Hindlimb muscle (tissue), 1 donor: ENCODE measurements at places on chromosomes 12 and 14.

DNA sequence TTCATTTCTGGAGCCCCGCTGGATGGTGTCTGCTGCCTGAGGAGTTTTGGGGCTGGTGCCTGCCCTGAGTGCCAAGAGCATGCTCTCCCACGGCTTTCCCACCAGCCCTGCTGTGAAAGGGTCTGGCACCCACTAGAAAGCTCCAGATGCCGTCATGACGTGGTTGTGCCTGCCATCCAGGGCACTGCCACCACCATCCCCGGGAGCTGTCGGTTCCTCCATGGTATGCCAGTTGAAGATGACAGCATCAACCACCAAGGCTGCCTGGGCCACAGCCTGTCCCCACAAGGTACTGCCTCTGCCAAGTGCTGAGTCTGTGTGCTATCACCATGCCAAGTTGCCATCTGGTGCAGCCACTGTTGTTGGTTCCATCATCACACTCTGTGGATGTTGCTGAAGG lies 85.9 kb downstream of the TTC8 start:
- DNase-seq = no peak

- DNase-seq = no peak
Measured at GRCh38 chr12:71872401-71872800, 32.8 kb downstream of the TBC1D15 start.

DNA sequence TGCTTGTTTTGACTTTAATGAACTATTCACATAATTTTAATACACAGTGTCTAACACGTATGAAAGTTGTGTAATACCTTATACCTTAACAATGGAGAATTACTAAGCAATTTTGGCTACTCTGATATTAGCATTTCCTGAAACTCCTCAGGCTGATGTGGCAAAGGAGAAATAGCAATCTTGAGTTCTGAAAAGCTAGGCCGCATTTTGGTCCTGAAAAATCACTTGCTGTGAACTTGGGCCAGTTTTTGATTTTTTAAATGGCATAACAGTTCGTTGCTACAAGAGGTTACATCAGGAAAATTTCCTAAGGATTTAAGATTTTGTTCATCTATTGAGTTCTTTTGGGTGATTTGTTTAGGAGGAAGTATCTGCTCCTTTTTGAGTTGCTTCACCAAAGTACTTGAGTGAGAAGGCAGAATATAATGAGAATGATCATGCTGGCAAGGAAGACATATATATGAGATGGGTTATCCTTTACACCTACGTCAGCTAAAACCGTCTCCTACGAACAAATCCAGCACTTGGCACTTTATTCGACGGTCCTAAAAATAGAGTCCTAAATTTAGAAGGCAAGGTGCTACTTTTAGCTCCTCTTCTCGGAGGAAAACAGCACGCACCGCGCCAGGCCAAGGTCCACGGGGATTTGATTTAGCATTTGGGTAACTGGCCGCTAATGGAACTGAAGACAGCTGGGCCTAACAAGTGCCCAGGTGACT lies 32.2 kb downstream of the MIA2 start:
- no peak for DNase-seq

DNA sequence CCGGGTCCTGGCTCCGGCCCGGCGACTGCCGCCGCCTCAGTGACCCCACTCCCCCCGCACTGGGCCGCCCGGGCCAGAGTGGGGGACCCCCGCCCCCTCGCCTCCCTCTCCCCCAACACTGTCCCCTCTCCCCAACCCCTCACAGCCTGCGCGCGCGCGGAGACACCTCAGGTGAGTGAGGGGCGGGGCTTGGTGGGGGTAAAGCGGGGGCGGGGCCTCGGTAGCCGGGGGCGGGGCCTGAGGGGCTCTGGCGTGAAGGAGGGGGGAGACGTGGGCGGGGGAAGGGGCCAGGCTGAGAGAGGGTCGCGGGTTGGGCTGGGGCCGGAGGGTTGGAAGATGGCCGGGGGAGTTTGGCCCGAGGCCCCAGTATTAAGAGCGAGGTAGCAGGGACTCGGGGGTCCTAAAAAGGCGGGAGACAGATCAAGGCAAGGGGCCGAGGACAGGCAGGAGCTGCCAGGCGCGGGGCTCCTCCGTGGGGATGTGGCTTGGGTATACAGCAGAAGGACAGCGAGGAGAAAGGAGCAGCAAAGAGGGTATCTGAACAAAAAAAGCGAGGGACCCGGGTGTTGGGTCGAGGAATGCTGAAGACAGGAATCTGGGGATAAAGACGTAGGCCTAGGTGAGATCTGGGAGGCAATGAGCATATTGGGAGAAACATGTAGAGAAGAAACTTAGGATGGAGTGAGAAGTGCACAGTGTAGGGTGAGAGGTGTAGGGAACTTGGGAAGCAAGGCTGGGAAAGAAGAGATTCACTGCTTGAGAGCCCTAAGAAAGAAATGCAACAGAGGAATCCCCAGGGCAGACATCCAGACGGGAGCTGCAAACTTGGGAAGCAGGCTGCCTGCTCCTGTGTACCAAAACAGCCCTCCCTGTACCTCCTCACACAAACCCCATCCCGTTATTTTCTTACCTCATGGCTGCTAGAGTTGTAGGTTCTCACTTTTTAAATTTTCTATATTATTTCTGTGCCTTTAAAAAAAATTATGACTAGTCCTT lies 10.8 kb downstream of the SUOX start:
- DNase-seq = peak; percentile 29

DNA sequence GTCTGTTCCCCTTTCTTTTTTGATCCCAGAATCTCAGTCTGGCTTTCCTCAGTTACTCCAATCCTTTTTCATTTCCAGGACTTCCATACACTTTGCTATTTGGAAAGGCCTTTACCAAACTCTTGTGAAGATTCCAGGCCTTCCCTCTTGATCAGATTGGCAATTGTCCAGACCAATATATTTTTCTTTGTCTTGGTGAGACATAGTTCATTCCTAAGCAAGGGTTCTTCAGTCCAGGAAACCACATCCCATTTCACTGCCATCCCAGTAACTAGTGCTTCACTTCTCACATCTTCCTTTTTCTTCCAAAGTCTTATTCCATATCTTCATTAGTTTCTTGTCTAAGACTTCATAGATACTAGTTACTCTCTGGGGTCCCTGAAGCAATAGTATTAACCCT lies 2.1 kb upstream of the PTPRQ start:
- no peak for DNase-seq

GRCh38 chr12:54053003-54053750 lies 458 bp upstream of the HOXC4 start:
- no peak for DNase-seq

DNA sequence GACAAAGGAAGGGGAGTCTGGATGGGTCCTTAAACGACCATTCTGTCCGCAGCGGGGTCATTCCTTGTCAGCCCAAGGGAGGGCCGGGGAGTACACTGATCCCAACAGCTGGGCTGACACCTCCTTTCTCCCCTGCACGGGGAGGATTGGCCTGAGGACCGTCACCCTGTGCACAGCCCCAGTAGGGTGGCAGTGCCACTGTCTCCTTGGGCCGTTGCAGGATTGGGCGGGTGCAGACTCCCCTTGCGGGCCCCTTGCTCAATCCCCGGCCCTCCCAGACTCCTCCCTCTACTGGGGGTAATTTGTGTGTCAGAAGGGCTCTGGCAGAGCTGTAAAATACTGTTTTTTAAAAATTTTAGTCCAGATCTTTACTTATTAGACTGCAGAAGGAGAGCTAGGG lies 12.6 kb upstream of the AMN start:
- no peak for DNase-seq

DNA sequence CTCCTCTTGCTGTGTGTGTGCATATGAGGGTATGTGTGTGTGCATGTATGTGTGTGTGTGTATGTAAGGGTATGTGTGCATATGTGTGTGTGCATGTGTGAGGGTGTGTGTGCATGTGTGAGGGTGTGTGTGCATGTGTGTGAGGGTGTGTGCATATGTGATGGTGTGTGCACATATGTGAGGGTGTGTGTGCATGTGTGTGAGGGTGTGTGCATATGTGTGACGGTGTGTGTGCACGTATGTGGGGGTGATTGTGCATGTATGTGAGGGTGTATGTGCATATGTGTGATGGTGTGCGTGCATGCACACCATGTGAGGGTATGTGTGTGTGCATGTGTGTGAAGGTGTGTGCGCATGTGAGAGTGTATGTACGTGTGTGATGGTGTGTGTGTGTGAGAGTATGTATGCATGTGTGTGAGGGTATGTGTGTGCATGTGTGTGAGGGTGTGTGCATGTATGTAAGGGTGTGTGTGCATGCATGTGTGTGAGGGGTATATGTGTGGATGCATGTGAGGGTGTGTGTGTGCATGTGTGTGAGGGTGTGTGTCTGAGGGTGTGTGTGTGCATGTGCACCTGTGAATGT lies 15.4 kb downstream of the DAO start:
- no peak for DNase-seq

- no peak for DNase-seq
Measured at GRCh38 chr12:122079033-122079531, 526 bp downstream of the MLXIP start.

- no peak for DNase-seq
Measured at GRCh38 chr14:77063571-77064171, 34.4 kb upstream of the CIPC start.

DNA sequence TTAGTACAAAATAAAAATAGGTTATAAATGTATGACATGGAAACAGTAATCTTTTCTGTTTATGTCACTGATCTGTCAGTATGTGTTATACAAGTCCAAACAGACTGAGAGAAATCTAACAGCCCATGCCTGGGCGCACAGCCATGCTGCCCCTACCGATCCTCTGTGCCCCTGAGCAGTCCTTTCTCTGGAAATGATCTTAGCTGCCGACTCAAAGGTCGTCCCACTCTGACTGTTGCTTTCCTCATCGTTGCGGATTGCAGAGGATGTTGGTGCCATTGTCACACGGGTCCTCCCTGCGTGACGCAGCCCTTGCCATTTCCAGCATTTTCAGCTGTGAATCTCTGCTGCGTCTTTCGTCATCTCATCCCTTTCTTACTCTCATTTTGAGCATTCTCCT lies 82.9 kb upstream of the DYNC1H1 start:
- no peak for DNase-seq

DNA sequence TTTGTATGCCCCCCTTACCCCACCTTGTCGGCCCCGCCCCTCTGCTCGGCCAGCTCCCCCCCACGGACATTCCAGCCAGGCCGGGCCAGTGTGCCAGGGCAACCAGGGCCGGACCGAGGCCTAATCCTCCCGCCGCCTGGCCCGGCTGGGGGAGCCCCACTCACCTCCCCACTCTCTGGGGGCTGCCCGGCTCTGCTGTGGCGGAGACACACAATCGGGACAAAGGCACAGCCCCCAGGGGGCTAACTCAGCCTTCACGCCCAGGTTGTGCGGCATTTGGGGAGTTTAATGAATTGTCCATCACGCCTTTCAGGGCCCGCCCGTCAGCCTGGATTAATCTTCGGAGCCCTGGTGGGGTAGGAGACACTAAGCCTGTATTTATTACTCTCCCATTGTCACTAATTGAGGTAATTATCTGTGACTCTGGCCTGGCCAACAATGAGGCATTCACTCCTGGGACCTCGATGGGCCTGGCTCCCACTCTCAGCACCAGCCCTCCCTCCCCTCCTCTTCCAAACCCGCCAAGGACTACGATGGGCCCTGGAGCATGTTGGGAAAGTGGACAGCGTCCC lies 8.7 kb downstream of the WNT1 start:
- no peak for DNase-seq

GRCh38 chr12:77319166-77319565 lies 253.8 kb upstream of the E2F7 start:
- no peak for DNase-seq

DNA sequence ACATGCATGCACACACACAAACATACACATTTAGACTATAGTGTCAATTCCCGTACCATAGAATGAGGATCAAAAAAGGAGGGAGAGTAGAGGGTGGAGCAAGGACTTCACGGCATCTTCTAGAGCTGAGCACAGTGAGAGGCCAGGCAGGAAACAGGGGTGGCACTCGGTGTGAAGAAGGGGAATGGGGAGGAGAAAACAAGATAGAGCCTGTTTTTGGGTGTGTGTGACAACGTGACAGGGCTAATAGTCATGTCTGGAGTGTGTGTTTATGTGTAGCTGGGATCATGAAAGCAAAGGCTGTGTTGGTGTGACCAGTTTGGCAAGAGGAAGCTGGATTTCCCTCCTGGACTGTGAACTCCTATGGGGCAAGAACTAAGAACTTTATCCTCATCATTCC lies 9.9 kb upstream of the ACVR1B start:
- DNase-seq = no peak

DNA sequence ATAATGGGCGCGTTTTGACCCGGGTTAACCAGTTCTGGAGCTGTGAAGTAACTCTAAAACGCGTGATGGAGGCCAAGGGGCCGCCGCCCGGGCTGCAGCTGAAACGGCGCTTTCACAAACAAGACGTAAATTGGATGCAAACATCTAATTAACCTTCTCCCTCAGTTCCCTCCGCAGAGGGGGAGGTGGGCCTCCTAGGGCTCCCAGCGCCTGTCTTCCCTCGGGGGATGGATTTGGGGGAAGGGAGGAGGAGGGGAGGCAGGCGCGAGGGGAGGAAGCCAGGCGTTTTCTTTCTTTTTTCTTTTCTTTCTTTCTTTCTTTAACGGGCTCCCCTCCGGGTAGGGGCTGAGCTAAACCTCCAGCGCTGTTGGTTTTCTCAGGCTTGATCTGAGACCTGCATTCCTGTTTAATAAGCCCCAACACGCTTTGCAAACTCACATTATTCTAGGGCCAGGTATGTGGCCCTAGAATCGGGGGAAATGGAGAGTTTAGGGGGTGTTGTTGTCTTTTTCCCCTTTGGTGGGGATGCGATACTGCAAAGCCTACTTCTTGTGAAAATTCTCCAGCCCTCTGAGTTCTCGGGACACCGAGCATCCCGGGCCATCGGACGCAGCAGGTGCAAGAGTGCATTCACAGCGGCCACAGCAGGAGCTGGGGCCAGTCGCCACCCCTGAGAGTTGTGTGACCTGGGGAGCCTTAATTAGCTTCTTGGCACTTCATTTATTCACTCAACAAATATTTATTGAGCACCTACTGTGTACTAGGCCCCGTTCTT lies 43.6 kb upstream of the LHX5 start:
- DNase-seq = no peak

GRCh38 chr14:31578266-31578665 lies 17.1 kb downstream of the NUBPL start:
- DNase-seq = no peak

DNA sequence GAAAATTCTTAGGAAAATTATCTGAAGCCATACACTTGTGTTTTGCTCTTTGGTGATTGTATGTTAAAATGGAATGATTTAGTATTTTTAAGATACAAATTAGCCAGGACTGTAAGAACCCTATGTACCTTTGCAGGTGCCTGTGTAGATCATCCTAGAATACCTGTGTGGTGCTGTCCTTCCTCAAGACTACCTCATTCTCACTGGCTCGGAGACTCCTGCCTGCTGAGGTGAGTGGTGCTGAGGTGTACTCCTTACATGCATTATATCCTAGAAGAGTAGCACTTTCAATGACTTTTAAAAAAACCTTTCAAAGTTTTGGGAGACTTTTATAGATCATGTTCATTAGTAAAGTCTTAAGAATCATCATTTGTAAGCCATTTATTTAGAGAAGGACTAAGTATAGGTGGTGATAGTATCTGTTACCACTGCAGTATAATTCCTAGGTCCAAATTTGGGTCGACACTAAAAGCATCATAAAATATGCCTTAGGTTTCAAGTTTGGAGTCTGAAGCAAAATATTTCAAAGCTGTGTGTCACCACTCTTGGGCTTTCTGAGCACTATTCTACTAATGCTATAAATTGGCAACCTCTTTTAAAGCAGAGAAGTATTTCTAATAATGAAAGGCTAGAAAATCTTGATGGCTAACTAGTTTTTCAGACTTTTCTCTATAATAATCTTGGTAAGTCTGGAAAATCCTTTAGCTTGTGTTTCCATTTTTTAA lies 36.6 kb downstream of the RASSF8 start:
- no peak for DNase-seq

- no peak for DNase-seq
Measured at GRCh38 chr14:61589691-61590581, 105.4 kb upstream of the HIF1A start.
